CD8-positive, alpha-beta memory T cell (primary cell): ENCODE measurements at places on chromosomes 1 and 21.

DNA sequence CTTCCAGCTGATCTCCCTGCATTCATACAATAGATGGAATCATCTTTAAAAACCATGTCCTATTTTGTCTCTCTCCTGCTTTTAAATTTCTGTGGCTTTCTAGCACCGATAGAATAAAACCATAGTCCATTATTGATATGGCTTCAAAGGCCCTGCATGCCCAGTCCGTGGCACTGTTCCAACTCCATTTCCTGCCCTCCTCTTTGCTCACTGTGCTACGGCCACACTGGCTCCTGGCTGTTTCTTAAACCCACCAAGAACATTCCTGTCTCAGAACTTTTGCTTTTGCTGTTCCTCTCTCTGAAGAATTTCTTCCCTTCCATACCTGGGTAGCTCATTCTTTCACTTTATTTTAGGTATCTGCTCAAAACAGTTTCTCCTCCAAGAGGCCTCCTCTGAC lies 7.2 kb downstream of the SLAMF1 start:
- peak overlapping the region; percentile 4 for H3K27ac ChIP-seq
- H3K4me1 ChIP-seq: peaks cover 94% of the 10 kb centered on the region
- H3K36me3 ChIP-seq: peaks cover 20% of the 10 kb centered on the region
- H3K27me3 ChIP-seq: no peaks in the 10 kb centered on the region
- H3K4me3 ChIP-seq: peak overlapping the region; percentile 17

- no peaks in the 10 kb centered on the region for H3K27me3 ChIP-seq
- no peak overlapping the region for H3K4me3 ChIP-seq
- DNase-seq: peak; percentile 4
Measured at GRCh38 chr1:201999625-202000238, 10.7 kb upstream of the ELF3 start.

GRCh38 chr1:183417772-183418491 lies at the start of gene NMNAT2:
NMNAT2 (minus strand) TSS chr1:183418380; CDS start chr1:183418267, 113 bp downstream.
- H3K27ac ChIP-seq: no peak within 1 kb of the TSS
- no peaks in the 10 kb centered on the region for H3K36me3 ChIP-seq
- H3K27me3 ChIP-seq: peaks cover 31% of the 10 kb centered on the region
- peaks cover 6% of the 10 kb centered on the region for H3K4me1 ChIP-seq
- no peak within 1 kb of the TSS for H3K4me3 ChIP-seq

- no peaks in the 10 kb centered on the region for H3K27me3 ChIP-seq
- H3K4me3 ChIP-seq: peak within 1 kb of the TSS; percentile 71
- peak within 1 kb of the TSS; percentile 64 for H3K27ac ChIP-seq
- DNase-seq: peak; percentile 49
- no peaks in the 10 kb centered on the region for H3K36me3 ChIP-seq
- H3K4me1 ChIP-seq: peaks cover 59% of the 10 kb centered on the region
Measured at GRCh38 chr1:109910123-109910962, at the start of gene CSF1. CSF1 (plus strand) TSS chr1:109910849; CDS start chr1:109911024, 175 bp downstream.

DNA sequence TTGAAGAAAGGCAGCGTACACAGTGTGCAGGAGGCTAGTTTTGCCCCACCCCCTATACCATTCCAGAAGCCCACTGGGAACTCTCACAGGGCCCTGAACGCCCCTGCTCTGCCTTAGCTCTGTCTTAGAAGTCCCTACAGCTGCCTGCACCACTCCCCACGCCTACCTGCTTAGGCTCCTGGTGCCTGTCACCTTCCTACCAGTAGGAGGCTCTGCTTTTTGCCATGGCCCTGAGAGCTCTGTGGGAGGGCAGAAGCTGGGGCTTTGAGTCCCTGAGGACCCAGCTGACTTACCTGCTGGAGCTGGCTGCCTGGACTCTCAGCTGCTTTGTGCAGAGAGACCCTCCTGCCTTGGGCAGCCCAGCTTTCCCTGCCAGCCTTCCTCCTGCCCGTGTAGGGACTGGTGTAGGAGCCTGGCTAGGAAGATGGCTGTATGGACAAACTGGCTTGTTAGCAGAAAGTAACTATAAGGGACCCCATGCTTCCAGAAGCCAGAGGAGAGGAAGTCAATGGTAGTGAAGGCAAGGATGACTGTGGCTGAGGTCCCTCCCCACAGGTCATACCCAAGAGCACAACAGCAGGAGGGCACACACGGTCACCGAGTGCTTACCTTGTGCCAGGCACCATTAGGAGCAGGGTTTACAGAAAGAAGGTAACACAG lies 9.8 kb upstream of the CELSR2 start:
- no peak overlapping the region for H3K4me3 ChIP-seq
- H3K27ac ChIP-seq: no peak overlapping the region
- peaks cover 12% of the 10 kb centered on the region for H3K4me1 ChIP-seq
- DNase-seq: no peak
- no peaks in the 10 kb centered on the region for H3K27me3 ChIP-seq

DNA sequence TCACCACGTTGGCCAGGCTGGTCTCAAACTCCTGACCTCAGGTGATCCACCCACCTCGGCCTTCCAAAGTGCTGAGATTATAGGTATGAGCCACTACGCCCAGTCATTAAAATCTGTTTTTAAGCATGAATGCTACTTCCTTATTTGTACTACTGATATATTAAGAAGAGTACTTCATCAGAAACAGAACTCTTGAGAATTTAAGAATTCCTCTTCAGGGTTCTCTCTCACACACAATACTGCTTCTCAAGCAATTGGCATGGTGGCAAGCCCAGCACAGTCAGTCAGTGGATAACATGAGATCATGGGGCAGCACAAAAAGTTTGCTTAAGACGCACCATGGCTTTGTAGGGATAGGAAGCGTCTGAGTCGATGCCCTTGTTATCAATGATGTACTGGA lies 14.1 kb downstream of the CTSS start:
- H3K36me3 ChIP-seq: peaks cover 36% of the 10 kb centered on the region
- H3K27ac ChIP-seq: no peak overlapping the region
- no peak for DNase-seq

- H3K4me1 ChIP-seq: no peaks in the 10 kb centered on the region
- H3K27me3 ChIP-seq: no peaks in the 10 kb centered on the region
- no peak overlapping the region for H3K27ac ChIP-seq
- H3K4me3 ChIP-seq: no peak overlapping the region
- no peaks in the 10 kb centered on the region for H3K36me3 ChIP-seq
Measured at GRCh38 chr1:148160343-148161052, 8.4 kb upstream of the NBPF11 start.

DNA sequence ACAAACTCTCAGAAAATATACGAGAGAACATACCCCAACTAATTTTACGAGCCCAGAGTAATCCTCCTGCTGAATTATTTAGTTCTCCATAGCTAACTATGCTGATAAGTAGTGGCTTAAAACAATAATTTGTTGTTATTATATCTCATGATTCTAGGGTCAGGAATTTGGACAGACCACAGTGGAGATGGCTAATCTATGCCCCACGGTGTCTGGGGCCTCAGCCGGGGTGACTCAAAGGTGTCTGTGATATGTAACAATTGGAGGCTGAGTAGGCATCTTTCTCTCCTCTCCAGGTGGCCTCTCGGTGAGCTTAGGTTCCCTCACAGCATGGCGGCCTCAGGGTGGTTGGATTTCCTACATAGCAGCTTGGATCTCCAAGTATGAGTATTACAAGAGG lies 35.4 kb upstream of the FOXO6 start:
- no peaks in the 10 kb centered on the region for H3K4me1 ChIP-seq
- no peak overlapping the region for H3K4me3 ChIP-seq
- H3K36me3 ChIP-seq: no peaks in the 10 kb centered on the region
- no peak for DNase-seq
- no peaks in the 10 kb centered on the region for H3K27me3 ChIP-seq

GRCh38 chr1:206116191-206116872 lies 856 bp downstream of the AVPR1B start:
- H3K27me3 ChIP-seq: peaks cover 11% of the 10 kb centered on the region
- H3K4me3 ChIP-seq: no peak overlapping the region
- H3K4me1 ChIP-seq: no peaks in the 10 kb centered on the region
- no peaks in the 10 kb centered on the region for H3K36me3 ChIP-seq
- no peak overlapping the region for H3K27ac ChIP-seq
- DNase-seq: no peak

GRCh38 chr1:205470131-205470530 lies 14.3 kb upstream of the BLACAT1 start:
- no peaks in the 10 kb centered on the region for H3K36me3 ChIP-seq
- peaks cover 8% of the 10 kb centered on the region for H3K27me3 ChIP-seq
- no peak overlapping the region for H3K4me3 ChIP-seq
- DNase-seq: no peak
- H3K27ac ChIP-seq: no peak overlapping the region
- no peaks in the 10 kb centered on the region for H3K4me1 ChIP-seq

GRCh38 chr1:99814373-99814900 lies 35.7 kb upstream of the AGL start:
- H3K4me3 ChIP-seq: no peak overlapping the region
- no peak for DNase-seq
- no peaks in the 10 kb centered on the region for H3K36me3 ChIP-seq
- H3K4me1 ChIP-seq: no peaks in the 10 kb centered on the region
